Amniotic epithelial cell (primary cell): ENCODE measurements at places on chromosomes 1 and 21.

DNA sequence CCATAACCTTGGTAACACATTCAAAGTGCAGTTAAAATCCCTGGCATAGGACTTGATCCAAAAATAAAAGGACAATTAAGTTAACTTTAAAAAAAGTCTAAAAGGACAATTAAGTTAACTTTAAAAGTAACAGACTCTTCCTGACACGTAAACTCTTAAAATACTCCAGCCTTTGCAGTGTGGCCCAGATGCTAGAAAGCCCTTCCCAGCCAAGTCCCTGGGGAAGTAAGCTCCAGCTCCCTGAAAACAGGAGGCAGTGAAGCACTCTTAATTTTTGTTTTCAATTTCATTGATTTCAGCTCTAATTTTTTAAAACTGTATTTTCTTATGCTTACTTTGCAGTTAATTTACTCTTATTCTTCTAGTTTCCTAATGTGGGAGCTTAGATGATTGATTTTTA lies 5.1 kb upstream of the AIM2 start:
- no peak for DNase-seq

GRCh38 chr1:170075186-170075585 lies 691 bp upstream of the KIFAP3 start:
- no peak for DNase-seq

GRCh38 chr1:28112388-28113241 lies 24.2 kb upstream of the EYA3 start:
- peak; percentile 76 for DNase-seq

DNA sequence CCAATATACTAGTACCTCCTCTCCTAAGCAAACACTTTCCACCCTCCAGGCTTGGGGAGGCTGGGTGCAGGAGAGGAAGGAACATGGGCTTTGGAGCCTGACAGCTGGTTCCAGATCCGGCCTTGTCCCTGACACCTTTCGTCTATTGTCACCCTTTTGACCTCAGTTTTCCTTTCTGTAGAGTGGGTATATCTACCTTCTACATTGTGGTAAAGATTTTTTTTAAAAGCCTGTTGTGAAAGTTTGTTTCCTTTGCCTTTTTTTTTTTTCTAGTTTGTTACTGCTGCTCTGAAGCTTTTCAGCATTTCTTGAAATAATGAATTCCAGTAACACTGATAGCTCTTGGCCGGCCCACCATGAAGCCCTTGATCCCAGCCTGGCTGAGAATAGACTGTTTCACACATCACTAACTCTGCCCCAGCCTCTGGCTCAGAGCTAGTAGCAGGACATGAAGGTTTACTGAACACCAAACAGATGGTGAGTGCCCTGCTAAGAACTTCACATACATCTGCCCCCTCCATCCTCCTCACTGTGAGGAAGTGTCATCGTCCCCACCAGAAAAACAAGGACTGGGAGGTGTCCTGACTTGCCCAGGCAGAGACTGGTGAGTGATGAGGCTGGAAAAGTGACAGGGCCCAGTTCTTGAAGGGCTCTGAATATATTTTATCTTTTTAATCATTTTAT lies 33.0 kb upstream of the ID3 start:
- no peak for DNase-seq

- DNase-seq, result no peak
Observed at GRCh38 chr1:31799196-31799894, 16.5 kb downstream of the SPOCD1 start.

DNA sequence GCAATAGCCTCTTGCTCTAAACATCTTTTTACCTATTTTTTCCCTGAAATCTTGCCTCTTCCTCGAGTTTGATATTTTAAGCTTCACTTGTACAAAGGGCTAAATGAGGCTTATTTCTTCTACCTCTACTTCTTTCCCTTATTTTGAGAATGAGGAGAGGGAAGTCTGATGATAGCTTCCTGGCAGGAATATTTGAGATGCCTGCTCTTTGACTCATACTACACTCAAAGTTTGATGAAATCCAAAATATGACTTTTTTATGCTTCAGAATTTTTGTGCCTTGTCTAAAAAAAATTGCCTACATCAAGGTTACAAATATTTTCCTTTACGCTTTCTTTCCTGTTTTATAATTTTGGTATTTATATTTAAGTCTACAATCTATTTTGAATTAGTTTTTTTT lies 624.4 kb upstream of the PLXNA2 start:
- no peak for DNase-seq

DNA sequence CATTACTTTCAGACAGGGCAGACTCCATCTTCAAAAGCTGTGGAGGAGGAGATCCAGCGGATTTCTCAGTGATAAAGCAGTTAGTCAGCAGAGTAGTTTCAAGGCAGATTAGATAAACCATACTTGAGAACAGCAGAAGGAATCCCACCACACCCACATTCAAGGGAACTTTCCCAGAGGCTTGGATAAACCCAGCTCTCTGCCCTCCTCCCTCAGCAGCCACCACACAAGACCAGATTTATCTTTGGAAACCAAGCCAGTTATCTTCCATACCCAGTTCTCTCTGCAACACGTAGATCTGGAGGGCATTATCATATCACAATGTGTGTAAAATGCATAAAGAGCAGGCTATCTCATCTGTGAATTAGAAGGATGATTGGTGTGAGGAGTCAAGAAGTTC lies 40.2 kb downstream of the GFI1 start:
- DNase-seq, result peak; percentile 99

- no peak for DNase-seq
Observed at GRCh38 chr1:50421768-50422674, 1.2 kb downstream of the DMRTA2 start.

GRCh38 chr1:244192325-244192724 lies 141.2 kb downstream of the ZBTB18 start:
- no peak for DNase-seq

GRCh38 chr1:110293601-110294104 lies 45.5 kb upstream of the RBM15 start:
- no peak for DNase-seq

GRCh38 chr1:43370564-43370963 lies 2.8 kb upstream of the ELOVL1 start:
- DNase-seq, result no peak

DNA sequence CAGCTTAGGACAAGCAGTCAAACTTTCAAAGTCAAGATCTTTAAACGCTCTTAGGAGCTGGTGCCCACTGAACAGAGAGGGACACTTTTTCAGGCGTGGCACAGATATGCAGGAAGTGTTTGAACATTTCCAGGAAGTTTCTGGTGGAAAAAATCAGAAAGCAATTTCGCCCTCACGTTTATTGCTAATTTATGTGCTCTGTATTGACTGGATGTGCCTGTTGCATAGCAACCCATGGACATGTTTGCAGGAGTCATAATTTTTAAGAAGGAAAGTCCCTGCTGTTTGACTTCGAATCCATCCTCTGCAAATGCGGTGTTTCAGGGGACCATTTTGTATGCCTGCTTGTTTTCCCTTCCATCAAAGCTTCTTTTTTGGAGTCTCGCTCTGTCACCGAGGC lies 239.9 kb upstream of the IRF2BP2 start:
- no peak for DNase-seq

DNA sequence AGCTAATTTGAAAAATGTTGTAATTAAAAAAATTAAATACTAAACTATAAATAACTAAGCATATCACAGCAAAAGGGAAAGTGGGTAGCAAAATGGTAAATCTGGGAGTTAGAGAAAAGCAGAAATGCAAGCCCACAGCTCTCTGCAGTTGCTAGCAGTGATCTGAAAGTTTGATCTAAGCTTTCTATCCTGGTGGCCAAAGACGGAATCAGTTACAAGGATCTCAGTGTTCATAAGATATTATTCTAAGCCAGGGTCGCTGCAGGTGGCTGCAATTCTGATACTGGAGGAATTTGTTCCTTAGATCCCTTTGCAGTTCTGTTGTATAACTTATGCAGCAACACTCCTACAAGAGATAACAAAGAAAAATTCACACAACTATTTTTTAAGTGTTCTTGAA lies 363.7 kb downstream of the SETD4 start:
- no peak for DNase-seq

DNA sequence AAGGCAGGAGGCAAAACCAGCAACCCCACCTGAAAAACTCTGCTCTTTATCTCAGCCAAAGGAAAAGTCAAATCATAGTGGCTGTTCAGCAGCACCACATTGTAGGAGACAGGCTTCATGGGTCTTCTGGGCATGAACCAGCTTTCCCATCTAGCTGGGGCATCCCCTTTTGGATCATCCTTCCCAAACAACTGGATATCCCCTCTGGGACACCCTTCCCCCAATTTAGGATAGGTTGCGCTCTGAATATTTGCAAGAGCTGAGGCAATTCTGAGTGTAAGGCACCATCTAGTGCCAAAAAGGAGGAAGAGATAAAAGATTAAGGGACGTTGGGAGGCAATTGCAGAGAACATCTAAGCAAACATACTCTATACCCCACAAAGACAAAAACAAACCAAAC lies 295.8 kb downstream of the MATN1 start:
- no peak for DNase-seq

DNA sequence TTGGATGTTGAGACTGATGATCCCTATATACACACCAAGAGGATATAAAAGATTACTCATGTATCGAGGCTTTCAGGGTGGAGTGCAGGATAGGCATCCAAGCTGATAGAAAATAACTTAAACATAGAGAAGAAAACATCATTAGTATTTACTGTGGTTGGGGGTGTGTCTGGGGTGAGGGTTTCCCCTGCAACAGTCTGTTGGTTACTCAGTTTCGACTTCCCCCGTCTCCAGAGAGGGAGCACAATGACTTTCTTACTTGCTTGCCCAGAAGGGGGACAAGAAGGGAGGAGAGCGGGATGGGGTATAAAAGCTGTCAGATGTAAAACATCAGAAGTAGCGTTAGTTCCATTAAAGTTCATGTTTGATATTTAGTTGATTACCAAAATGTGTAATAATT lies 717.4 kb upstream of the ZP4 start:
- DNase-seq, result no peak

DNA sequence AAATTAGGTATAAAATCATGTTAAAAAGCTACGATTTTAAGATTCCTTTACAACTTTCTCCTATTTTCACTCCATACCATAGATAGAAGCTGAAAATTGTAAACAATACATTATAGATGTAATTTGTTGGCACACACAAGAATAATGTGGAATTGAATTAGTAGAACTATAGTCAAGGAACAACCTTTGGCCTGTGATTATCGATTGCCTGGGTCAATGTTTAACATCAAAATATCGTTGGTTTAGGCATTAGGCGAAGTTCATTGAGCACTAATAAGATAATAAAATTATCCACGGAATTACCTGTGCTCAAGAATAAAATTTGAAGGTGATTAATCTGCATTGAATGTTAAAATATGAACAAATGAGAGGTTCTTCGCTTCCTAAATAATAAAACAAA lies 455.1 kb upstream of the ZP4 start:
- DNase-seq, result no peak

DNA sequence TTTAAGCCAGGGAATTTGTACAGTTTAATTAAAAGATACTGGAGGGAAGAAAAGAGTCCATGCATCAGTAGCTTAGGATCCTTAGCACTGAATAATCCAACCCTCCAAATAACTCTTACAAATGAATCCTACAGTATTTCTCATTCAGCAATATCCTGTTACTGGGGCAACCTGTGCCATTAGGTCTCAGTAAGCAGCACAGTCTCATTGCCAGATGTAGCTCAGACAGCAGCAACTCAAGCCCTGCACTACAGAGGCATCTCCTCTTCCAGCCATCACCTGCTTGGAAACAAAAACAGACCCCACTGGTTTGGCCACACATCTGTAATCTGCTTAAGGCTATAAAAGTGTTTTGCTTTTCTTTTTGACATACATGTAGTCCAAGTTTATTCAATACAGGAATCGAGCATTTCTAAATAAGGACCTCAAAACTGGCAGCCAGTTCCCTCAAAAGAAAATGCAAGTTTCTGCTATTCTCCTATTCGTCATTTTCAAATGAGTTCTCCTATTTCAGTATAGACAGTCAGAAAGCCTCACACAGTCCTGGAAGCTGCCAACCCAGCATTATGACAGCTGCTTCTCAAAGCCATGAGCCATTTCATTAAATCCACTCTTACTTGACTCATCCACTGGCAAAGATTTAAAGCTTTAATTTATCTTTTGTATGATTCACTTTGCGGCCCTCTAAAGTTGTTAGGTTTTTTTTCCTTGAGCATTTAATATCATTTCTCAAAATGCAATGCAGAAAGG lies 129.0 kb downstream of the APP start:
- DNase-seq, result peak; percentile 78

DNA sequence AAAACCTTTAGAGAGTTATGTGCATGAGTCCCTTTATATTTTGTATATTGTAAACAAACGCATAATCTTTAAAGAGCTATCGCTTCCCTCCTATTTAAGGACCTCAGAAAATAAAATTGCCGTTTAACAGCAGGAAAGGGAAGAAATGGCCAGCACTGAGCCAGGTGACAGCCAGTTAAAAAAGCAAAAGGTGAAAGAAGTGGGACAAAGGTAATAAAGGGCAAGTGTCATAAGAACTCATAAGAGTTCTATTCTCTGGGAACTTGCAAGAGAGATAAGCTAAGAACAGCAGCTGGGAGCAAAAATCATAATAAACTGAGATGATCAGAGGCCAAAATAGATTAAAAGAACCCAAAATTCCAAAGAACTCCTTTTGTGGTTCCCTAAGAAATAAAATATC lies 520.9 kb upstream of the PKN2 start:
- no peak for DNase-seq

- peak; percentile 42 for DNase-seq
Observed at GRCh38 chr1:207619871-207620542, 24.9 kb upstream of the CR1L start.

- no peak for DNase-seq
Observed at GRCh38 chr1:14782741-14783591, 184.5 kb downstream of the KAZN start.

- no peak for DNase-seq
Observed at GRCh38 chr1:75293270-75293669, 159.1 kb downstream of the LHX8 start.

DNA sequence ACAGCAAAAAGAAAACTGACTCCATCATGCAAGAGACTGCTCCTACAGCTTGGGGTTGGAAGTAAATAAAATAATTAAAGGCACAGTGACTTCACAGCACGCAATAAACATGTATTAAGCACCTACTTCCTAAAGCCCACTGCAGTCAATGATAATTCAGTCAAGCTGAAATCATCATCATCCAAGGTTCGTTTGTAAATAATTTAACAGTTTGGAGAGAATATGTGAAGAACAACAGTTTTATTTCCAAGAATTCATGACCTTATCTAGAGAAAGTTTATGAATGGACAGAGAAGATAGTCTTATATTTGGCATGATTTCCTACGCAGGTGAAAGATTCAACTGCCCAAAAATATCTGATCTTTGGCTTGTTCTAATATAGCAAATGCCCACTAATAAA lies 86.8 kb downstream of the SMYD3 start:
- no peak for DNase-seq

DNA sequence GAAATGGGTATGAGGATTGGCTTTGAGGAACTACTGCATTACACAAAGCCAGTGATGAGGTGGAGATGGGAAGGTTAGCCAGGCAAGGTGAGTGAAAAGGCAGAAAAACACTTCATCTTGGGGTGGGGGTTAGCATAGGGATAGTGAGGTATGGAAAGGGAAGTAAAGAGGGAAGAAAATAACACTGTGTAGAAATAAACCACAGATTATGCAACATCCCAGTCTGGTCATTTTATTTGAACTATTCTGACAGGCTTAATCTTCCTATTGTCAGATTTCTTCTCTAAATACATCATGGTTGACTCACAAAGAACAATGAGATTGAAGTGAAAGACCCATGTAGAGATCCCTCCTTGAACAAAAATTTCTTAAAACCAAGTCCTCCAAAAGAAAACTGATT lies 640.2 kb downstream of the PTPRC start:
- peak; percentile 82 for DNase-seq
